ENCODE measurements at places on chromosomes 2 and 18. TPM values are rescaled to one million over a fixed set of nuclear protein-coding genes. Genes with fewer than 3 reads are reported as not detected.
A peak's percentile ranks its signal among the peaks of the same experiment; 100 is the strongest.

DNA sequence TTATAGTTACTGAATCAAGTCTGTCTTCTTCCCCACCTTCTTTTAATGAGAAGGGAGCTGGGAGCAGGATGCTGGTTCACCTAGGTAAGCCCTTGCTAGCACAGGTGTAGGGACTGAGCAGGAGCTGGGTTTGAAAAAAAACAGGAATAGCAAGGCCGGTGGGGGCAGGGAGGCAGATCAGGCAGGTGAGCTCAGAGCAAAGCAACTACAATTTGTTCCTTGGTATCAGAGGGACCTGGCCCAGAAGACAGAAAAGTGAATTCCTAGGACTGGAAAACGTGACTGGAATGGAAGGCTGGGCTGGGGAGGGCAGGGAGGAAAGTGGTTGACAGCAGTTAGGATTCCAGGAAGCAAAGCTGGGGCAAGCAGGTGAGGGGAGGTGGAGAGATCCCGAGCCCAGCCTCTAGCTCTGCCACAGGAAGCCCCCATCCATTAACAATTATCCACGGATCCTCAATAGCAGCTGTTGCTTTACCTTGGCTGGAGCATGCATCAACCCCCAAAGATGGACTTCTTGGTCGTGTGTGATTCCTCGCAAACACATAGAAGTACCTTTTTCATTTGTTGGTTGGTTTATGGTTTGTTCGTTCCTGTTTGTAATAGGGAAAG lies 118.4 kb downstream of the LNPK start:
- H3K27me3 ChIP-seq, result no peaks in the 10 kb centered on the region
- H3K4me1 ChIP-seq, result no peaks in the 10 kb centered on the region
- no peaks in the 10 kb centered on the region for H3K36me3 ChIP-seq
- H3K4me3 ChIP-seq, result no peak overlapping the region

Gene LYG2
- not detected for total RNA-seq

Gene SERPINB4
- total RNA-seq, result not detected

DNA sequence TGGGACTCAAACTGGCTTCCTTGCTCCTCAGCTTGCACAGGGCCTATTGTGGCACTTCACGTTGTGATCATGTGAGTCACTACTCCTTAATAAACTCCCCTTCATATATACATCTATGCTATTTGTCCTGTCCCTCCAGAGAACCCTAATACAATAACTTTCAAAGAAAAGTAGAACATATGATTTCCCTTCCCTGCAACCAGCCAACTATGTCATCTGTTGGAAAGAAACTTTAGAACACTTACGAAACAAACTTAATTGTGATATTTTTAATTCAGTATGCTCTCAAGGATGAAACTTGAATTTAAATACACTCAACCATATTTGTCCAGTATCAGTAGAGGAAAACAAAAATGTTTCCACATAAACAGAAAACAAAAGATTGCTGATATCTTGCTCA lies 84.4 kb downstream of the DYM start:
- peak; percentile 36 for DNase-seq
- H3K36me3 ChIP-seq, result no peaks in the 10 kb centered on the region
- H3K27ac ChIP-seq, result no peak overlapping the region
- no peak overlapping the region for H3K4me3 ChIP-seq
- H3K27me3 ChIP-seq, result no peaks in the 10 kb centered on the region

- H3K27me3 ChIP-seq, result no peaks in the 10 kb centered on the region
- no peak for DNase-seq
- H3K27ac ChIP-seq, result no peak overlapping the region
- H3K4me3 ChIP-seq, result no peak overlapping the region
- H3K36me3 ChIP-seq, result no peaks in the 10 kb centered on the region
Measured at GRCh38 chr2:133765658-133766057, 197.4 kb upstream of the NCKAP5 start.

DNA sequence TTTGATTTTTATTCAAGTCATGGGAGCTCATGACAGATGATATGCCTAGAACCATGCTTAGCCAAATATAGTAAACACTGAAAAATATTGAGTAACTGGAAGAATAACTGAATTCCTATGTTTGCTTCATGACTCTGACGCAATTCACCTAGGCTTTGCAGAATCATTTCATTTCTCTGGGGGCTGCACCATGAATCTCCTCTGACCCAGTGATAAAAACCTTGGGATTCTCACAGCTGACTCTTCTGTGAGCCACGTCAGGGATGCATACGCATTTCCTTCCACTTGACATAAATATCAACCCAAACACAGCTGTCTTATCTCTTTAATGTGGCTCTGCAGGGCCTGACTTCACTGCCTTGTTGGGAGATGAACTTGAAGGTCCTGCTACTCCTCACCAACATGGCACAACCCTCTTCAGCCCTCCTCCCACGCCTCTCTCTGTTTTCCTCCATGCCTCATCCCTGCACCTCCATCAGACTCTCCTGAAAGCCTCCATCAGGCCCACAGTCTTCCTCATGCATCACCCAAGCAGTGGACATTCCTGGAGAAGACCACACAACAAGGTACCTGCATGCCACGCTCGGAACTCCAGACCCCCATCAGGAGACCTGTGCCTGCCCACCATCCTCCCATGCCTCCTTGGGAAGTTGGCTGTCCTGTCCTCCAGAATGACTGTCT lies 29.8 kb downstream of the COL6A3 start:
- H3K27me3 ChIP-seq, result no peaks in the 10 kb centered on the region
- H3K27ac ChIP-seq, result peak overlapping the region; percentile 84
- H3K4me3 ChIP-seq, result no peak overlapping the region
- DNase-seq, result peak; percentile 80

Gene FSHR
- not detected for total RNA-seq

DNA sequence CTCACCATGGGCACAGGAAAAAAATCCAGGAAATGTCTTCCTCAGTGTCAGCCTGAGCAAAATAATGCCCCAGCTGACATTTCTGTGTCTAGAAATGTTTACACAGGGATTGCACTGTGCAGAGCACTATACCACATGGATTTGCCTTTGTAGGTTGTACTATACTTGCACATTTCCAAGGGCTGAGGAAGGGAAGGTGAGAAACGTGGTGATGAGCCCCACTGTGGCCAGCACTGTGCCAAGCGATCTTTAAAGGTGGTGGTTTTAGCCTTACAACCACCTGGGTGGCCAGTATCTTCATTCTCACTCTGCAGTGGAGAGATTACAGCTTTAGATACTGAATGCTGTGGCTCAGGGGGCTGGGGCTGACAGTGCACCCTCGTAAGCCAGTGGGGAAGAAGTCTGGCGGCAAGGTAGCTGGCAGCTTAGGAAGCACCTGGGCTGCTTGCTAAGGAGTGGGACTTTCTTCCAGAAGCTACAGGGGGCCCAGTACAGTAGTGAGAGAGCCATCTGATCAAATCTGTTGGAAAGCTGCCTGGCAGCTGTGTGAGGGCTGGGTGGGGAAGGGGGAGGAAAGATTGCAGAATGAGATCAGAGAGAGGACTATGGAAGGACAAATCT lies 81.4 kb upstream of the MSH2 start:
- 0 out of 2 replicates have a peak, but pooled peaks cover 4% of the 10 kb centered on the region for H3K4me1 ChIP-seq
- H3K36me3 ChIP-seq, result no peaks in the 10 kb centered on the region
- H3K4me3 ChIP-seq, result no peak overlapping the region
- no peak for DNase-seq
- no peak overlapping the region for H3K27ac ChIP-seq
- H3K27me3 ChIP-seq, result no peaks in the 10 kb centered on the region

Gene LRATD1
- 1.2 TPM for total RNA-seq

DNA sequence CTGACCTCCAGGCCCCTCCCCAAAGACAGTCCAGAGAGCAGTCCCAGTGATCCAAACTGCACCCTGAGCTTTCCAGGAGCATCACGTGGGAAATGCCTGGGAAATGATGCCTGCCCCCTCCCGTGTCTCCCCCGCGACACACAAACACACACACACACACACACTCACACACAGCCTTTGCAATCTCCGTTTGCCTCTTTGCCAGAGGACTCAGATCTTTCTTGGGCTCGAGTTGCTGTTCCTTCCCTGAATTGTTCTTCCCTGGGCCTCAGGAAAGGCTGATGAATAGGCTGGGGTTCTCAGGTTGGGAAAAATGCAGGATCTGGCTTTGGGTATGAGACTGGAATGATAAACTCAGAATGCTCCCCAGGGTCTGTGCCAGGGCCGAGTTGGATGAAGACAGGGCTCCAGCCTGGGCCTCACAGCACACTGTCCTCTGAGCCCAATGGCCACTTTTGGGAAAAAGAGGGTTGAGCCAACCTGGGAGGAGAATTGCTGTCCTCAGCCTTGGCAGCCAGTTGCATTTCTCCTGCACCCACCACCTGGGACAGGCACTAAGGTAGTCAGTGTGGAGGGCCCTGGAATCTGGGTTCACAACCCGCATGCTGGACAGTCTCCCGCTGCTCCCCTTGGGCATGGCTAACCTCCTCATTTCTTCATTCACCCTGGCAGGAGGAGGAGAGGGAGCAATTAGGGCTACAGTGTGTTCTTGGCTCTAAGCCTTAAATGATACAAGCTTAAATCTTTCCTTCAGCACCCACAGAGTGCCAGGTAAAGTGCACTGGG lies 43.9 kb upstream of the ATP6V1B1 start:
- no peak overlapping the region for H3K4me3 ChIP-seq
- no peaks in the 10 kb centered on the region for H3K4me1 ChIP-seq
- H3K27me3 ChIP-seq, result peaks cover 95% of the 10 kb centered on the region
- DNase-seq, result no peak

Gene INPP5D
- not detected for total RNA-seq

Gene SERPINE2
- total RNA-seq, result 1,671 TPM

GRCh38 chr18:51193621-51194287 lies 3.7 kb downstream of the MEX3C start:
- peak overlapping the region; percentile 94 for H3K4me3 ChIP-seq
- no peaks in the 10 kb centered on the region for H3K36me3 ChIP-seq
- H3K27ac ChIP-seq, result peak overlapping the region; percentile 91
- peaks cover 47% of the 10 kb centered on the region for H3K4me1 ChIP-seq
- no peaks in the 10 kb centered on the region for H3K27me3 ChIP-seq

Gene TMEM87B
- total RNA-seq, result 42.4 TPM

GRCh38 chr18:74454279-74454751 lies 2.8 kb downstream of the DIPK1C start:
- no peak overlapping the region for H3K27ac ChIP-seq
- no peak for DNase-seq
- peaks cover 44% of the 10 kb centered on the region for H3K27me3 ChIP-seq
- H3K36me3 ChIP-seq, result no peaks in the 10 kb centered on the region
- H3K4me3 ChIP-seq, result no peak overlapping the region
- H3K4me1 ChIP-seq, result no peaks in the 10 kb centered on the region

DNA sequence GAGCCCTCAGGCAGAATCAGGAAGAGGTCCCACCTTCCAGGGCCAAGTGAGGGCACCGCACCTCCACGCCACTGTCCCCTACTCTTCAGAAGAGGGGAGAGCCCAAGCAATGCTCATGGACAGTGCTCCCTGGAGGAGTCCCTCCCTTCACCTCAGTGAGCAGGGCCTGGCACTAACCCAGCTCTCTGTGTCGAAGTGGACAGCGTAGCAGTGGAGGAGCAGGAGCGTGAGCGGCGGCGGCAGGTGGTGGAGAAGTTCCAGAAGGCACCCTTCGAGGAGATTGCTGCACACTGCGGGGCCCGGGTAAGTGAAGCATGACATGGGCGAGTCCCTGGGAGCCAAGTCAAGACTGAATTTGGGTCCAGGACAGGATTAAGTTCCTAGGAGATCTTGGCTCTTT lies 16.7 kb downstream of the POMC start:
- H3K36me3 ChIP-seq, result no peaks in the 10 kb centered on the region
- H3K27ac ChIP-seq, result no peak overlapping the region
- H3K4me1 ChIP-seq, result no peaks in the 10 kb centered on the region
- DNase-seq, result no peak
- H3K27me3 ChIP-seq, result no peaks in the 10 kb centered on the region

Gene ZNF396
- 0.13 TPM for total RNA-seq

DNA sequence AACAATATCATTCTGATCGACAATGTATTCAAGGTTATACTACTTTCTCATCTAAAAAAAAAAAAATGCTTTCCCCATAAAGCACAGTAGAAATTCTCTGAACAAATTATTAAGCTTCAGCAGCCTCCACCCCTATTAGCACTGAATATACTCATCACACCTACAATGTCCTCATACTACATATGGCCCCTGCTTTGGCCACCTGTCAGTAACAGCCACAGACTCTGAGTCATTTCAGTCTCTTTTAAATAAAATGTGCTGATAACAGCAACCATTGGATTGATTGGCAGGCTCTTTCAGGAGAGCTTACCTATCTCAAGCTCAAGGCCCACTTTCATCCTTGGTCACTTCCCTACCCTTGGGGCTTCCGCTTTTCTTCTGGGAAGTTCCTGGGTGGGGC lies 236.7 kb downstream of the TMX3 start:
- no peak overlapping the region for H3K4me3 ChIP-seq
- H3K4me1 ChIP-seq, result no peaks in the 10 kb centered on the region
- no peak for DNase-seq

DNA sequence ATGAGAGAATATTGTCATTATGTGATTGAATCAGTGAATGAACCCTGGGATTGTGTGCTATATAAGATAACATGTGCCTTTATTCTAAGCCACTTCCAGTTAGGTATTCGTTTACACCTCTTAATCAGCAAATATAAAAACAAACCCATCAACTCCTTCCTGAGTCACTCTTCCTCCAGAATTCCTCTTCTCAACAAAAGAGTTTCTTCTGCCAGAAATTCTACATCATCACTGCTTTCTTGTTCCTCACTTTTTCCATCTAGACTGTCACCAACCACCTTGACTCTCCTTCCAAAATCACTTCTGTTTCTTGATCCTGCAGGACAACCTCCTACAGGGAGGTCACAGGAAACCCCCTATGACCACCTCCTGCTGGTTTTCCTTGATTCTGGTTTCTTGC lies 261.4 kb downstream of the CYP26B1 start:
- no peaks in the 10 kb centered on the region for H3K27me3 ChIP-seq
- H3K4me1 ChIP-seq, result peaks cover 56% of the 10 kb centered on the region
- peak; percentile 63 for DNase-seq
- H3K27ac ChIP-seq, result no peak overlapping the region
- no peak overlapping the region for H3K4me3 ChIP-seq

- H3K27ac ChIP-seq, result peak overlapping the region; percentile 45
- H3K36me3 ChIP-seq, result peaks cover 3% of the 10 kb centered on the region
- H3K4me3 ChIP-seq, result no peak overlapping the region
- 0 out of 2 replicates have a peak, but pooled peaks cover 4% of the 10 kb centered on the region for H3K4me1 ChIP-seq
- no peaks in the 10 kb centered on the region for H3K27me3 ChIP-seq
Measured at GRCh38 chr2:74425523-74425922, 4.0 kb downstream of the WDR54 start.

Gene PLCL1
- total RNA-seq, result 2.3 TPM

- H3K27me3 ChIP-seq, result no peaks in the 10 kb centered on the region
- no peak overlapping the region for H3K4me3 ChIP-seq
- no peaks in the 10 kb centered on the region for H3K36me3 ChIP-seq
- no peak for DNase-seq
- no peak overlapping the region for H3K27ac ChIP-seq
Measured at GRCh38 chr2:149606251-149606811, 18.8 kb upstream of the MMADHC start.

- no peaks in the 10 kb centered on the region for H3K27me3 ChIP-seq
- no peak overlapping the region for H3K27ac ChIP-seq
- no peaks in the 10 kb centered on the region for H3K36me3 ChIP-seq
- H3K4me3 ChIP-seq, result no peak overlapping the region
- no peak for DNase-seq
Measured at GRCh38 chr2:176234940-176235339, 34.3 kb upstream of the MTX2 start.

DNA sequence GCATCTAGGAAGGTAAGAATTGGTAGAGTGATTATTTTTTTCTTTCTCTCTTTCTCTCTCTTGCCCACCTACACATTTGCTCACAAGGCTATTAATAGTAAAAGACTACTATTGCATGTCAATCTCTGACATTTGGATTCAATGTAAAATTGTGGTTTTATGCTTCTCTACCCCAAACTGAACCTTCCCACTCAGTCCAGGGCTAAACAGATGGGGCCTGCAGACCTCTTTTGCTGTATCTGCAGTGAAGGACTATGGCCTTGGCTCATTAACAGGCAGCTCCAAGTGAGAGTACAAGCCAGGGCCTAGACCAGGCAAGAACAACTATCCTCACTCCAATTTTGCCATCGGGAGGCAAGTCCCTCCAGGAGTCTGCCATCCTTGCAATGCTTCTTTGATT lies 68.3 kb upstream of the ARL4C start:
- H3K27me3 ChIP-seq, result no peaks in the 10 kb centered on the region
- H3K4me3 ChIP-seq, result no peak overlapping the region
- H3K27ac ChIP-seq, result no peak overlapping the region
- peaks cover 12% of the 10 kb centered on the region for H3K4me1 ChIP-seq

Measured in GM23248 (cell line).